ENCODE measurements at places on chromosomes 16 and 17.
A peak's percentile ranks its signal among the peaks of the same experiment; 100 is the strongest.

- no peak for DNase-seq
Observed at GRCh38 chr17:7838090-7839075, 4.4 kb downstream of the KDM6B start.

DNA sequence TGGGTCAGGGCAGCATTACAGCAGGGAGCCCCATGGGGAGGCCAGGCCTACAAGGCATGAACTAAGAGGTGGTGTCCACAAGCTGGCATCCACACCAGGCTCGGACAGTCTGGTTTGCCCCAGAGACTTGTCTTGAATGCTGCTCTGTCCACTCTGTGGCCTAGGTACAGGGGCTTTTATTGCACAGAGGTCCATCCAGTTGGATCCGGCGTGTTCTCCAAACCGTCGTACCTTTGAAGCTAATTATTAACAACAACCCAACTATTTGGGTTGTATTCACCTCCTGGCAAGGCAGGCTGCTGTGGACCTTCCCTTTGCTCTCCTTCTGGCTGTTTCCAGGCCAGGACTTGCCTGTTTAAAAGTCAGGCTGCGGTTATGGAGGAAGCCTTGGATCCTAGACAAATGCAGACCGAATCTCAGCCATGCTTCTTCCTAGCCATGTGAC is 123.4 kb downstream of the CLEC16A start:
- DNase-seq: no peak

DNA sequence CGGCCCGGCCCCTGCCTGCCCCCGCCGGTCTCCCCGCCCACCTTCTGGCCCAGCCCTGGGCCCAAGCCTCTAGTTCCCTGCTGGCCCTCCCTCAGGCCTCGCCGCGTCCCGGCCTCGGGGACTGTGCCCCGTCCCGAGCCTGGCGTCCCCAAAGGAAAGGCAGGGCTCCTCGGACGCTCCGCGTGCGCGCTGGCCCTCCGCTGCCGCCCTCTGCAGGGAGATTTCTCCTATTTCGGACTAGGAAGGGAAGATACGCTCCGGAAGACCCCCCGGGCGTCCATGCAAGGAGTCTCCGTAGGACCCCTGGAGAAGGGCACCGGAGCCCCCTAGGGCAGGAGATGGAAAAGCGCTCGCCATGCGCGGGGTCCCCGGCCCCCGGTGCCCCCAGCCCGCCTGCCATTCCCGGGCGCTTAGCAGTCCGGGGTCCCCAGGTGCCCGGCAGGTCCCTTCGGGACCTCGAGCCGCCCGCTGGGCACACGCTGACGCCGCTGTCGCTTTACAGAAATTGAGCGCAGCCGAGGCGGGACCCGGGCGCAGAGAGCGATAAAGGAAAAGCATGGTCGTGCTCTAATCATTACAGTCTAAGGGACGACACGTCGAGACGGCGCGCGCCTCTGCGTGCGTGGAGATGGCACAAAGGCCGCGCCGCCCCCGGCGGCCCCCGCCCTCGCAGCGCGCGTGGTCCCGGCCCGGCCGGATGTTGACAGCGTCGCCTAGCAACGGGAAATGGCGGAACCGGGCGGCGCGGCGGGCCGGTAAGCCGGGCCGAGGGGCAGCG is at the start of gene CCDC40:
Gene CCDC40, plus strand, starts transcription at position 706 of the 778 bp plus-strand sequence. Its CDS starts 21 bp downstream, at position 727.
- peak; percentile 45 for DNase-seq

- DNase-seq: no peak
Observed at GRCh38 chr16:70576431-70577255, 53.0 kb downstream of the SF3B3 start.

DNA sequence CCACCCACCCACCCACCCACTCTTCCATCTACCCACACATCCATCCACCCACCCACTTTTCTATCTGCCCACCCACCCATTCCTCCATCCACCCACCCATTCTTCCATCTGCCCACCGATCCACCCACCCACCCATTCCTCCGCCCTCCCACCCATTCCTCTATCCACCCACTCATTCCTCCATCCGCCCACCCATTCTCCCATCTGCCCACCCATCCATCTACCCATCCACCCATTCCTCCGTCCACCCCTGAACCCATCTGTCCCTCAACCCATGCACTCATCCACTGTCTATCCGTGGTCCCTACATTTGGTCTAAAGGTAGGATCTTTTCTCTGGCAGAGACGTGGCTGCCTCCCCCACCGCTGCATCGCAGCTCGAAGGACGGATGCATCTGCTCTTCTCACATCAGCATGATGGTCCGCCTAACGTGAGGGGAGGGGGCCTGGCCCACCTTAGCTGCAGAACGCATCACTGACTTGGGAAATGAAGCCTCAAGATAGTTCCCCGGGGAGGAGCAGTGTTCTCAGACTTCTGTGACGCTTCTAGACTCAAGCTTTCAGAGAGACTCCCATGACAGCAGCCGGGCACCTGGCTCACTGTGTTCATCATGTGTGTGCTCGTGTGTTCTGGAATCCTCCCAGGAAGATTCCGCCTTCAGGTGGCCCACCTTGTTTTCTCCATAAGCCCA is 17.2 kb upstream of the GSE1 start:
- DNase-seq: no peak

- DNase-seq: no peak
Observed at GRCh38 chr16:68046106-68046505, 23.0 kb downstream of the DUS2 start.

GRCh38 chr17:42895185-42895555 is 5.4 kb upstream of the G6PC1 start:
- no peak for DNase-seq

- no peak for DNase-seq
Observed at GRCh38 chr17:58329810-58330537, 1.4 kb upstream of the TSPOAP1 start.

DNA sequence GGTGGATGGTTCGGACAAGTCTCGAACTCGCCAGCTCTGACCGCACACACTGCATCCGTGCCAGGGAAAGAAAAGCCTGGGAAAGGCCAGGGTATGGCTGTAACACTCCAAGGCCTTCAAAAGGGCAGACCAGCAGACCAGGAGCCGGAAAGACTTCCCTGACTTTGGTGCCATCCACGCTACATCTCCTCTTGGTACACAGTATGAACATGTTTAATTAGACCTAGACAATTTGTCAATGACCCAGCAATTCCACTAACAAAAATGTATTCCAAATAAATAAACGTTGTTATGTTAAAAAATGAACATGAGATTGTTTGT is 637 bp upstream of the HDAC5 start:
- no peak for DNase-seq

DNA sequence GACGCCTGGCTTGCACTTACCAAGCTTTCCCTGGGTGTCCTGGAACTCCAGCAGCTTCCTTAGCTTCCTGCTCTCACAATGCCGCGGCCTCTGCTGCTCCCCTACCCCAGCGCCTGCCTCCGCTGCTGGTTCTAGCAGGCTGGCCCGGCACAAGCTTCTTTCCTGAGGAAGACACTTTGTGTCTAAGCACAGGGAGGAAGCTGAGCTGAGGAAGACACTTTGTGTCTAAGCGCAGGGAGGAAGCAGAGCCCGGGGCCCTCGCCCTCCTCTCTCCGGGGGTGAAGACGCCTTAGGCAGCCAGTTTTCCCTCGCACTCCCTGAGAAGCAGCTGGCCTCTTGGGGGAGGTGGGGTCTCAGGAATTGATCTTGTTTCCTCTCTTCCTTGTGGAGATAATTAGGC is 64.9 kb downstream of the PLD6 start:
- DNase-seq: no peak

- no peak for DNase-seq
Observed at GRCh38 chr17:49995055-49995738, at the start of gene DLX3. DLX3 (minus strand) TSS chr17:49995224; CDS start chr17:49994998, 226 bp downstream.

DNA sequence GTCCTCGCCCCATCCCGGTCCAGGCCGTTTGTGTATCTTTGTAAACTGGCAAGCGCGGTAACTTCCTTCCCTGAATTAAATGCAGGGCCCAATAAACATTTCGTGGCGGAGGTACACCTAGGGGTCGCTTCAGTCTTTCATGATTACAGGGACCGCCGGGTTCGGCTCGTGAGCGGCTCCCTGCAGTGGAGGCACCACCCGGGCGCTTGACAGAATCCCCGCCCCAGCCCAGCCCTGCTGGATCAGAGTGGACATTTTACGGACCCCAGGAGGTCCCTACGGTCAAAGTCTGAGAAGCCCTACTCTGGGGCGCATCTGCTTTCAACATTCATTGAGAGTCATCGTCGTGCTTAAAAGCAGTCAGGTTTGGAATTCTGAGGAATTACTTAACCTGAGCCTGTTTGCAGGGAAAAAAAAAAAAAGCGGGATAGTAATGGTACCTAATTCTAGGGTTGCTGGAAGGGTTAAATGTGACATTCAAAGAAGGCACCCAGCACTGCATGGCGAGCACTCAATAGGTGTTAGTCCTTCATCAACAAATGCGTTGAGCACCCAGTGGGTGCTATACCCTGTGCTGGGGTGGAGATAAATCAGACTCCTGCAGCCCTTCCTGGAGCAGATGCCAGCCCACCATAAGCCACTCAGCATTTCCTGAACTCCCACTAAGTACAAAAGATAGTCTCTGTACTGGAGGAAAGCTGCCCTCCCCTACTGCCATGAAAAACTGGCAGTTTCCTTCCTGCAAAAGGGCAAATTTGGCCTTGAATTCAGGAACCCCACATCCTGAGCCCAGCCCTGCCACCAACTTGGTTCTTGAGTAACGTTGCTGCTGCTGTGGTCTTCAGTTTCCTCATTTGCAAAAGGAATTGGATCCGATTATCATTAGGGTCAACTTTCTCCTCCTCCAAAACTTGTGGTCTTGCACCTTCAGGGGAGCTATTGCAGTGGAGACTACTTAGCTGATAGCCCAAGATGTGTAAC is 658 bp upstream of the DUSP3 start:
- no peak for DNase-seq

GRCh38 chr16:56513972-56514371 is 5.9 kb downstream of the BBS2 start:
- DNase-seq: peak; percentile 21

DNA sequence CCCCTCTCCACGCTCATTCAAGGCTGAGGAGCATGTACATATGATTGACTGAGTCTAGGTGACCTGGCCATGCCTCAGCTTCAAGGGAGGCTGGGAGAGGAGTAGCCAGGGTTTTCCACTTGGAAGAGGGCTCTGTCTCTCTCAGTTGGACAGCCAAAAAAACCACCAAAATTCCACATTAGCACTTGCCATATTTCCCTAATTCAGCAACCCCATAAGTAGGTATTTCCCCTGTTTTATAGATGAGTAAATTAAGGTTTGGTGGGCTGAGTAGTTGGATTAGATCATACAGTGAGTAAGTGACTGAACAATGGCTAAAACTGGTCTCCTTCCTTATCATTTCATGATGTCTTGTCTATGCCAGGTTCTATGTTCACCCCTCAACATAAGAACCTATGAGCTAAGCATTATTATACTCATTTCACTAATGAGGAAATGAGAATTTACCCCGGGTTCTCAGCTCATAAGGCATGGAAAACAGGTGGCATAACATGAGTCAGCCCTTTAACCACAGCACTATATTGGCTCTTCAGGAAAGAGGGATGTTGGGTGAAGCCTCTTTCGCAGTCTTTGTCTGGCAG is 68.0 kb upstream of the GAS7 start:
- DNase-seq: no peak

DNA sequence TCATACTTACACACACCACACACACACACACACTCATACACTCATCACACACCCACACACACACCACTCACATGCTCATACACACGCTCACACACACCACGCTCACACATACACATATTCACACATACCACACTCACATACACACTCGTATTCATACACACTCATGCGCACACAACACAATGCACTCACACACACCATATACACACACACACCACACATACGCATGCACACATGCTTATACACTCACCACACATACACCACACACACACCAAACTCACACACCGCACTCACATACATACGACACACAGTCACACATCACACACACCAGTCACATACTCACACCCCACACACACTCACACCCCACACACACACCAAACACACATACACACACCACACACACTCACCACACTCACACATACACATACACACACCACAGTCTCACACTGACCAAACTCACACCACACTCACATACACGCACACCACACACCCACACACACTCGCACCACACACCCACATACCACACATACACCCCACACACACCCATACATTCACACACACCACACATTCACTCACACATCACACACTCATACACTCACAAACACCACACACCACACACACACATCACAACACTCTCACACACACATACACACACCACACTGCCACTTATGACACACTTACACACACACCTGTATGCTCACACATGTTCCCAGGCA is 88.9 kb downstream of the IRX5 start:
- DNase-seq: no peak

GRCh38 chr16:28062847-28063521 is 530 bp downstream of the GSG1L start:
- DNase-seq: no peak

DNA sequence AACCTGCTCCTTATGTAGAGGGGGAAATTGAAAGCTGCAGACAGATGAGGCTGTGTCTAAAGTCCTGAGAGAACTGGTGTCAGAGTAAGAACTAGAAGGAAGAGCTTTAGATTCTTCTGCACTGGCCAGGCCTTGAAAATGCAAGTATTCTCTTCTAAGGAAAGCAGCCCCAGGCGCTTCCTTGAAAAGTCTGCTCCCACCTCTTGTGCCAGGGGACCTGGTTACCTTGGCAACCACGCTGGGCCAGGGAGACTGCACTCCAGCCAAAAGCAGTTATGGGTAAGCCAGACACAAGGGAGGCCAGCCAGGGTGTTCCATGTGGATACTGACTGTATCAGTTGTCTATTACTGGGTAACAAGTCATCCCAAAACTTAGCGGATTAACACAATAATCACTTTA is 228.6 kb upstream of the SDK2 start:
- no peak for DNase-seq

DNA sequence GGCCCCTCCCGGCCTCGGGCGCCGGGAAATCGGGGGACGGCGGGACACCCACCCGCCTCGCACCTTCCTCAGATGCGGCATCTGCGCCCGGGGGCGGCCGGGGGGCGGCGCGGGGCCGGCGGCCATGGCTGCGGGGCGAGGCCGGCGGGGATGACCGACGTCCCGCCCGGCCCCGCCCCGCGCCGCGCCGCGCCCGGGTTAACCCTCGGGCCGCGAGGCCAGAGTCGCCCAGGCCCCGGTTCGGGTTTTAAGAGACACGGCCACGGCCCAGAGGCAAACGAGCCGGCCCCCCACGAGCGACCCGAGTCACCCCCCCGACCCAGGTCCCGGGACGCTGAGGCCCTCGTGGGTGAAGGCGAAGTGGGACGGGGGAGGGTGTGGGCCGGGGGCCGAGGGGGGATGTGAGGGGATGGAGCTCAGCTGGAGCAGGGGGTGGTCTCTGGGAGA is at the start of gene RGS11:
Gene RGS11, minus strand, starts transcription at position 159 of the 447 bp plus-strand sequence. Its CDS starts 33 bp downstream, at position 126.
- DNase-seq: no peak

DNA sequence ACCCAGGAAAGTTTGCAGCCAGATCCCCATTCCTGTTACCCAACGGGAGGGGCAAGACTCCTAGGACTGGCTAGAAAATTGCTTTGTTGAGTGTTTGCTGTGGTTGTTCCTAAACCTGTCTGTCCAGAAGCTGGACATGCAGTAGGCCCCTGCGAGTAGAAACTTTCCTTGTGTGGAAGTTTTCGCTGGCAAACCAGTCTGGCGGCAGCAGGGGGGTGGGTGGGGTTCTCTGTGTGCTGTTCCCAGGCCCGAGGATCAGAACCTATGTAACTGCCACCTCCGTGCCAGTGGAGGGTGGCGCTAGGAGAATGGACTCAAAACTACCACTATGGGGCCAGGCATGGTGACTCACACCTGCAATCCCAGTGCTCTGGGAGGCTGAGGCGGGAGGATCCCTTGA is 9.2 kb downstream of the SGSM2 start:
- no peak for DNase-seq
